ENCODE measurements at places on chromosomes 2 and 18.
A peak's percentile ranks its signal among the peaks of the same experiment; 100 is the strongest.

DNA sequence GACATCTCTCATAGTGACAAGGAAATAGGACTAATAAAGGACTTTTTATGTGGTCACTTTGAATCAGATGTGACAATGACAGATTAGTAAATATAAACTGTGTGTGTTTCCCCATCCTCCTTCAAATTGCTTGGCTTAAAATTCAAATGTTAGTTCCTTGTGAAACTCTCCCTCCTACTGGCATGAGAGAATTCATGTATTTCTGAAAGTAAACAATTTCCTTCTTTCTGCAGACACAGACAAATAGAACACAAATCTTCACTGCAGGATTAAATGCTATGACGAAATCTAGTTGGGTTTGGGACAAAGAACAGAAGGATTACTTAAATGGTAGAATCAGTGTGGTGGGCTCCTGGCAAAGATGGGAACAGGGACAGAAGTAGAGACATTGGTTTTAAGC is 328.7 kb upstream of the FAM98A start:
- H3K27ac ChIP-seq: no peak overlapping the region
- no peaks in the 10 kb centered on the region for H3K36me3 ChIP-seq
- no peaks in the 10 kb centered on the region for H3K4me1 ChIP-seq
- no peaks in the 10 kb centered on the region for H3K27me3 ChIP-seq
- H3K4me3 ChIP-seq: no peak overlapping the region

DNA sequence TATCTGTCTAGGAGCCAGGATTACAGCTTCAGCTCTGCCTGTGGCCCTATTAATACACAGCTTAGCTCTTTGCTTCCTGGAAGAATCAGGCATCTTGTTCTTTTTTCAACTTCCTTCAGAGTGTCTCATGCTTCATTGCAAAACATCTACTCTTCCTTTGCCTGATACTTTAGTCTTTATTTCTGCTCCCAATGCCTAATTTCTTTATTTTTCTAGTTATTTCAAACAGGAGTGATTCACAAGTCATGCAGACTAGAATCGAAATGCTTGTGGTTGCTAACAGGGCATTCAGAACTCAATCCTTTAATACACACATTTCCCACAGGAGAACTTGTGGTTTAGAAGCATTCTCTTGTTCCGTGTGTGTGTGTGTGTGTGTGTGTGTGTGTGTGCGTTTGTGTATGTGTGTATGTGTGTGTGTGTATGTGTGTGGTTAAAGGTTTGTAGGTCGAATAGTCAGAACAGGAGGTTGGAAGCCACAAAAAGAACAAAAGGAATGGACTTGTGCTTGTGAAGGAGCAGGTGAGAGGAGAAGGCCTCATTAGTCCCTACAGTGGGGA is 28.3 kb upstream of the INSIG2 start:
- no peaks in the 10 kb centered on the region for H3K27me3 ChIP-seq
- no peak overlapping the region for H3K27ac ChIP-seq
- peaks cover 46% of the 10 kb centered on the region for H3K4me1 ChIP-seq
- H3K4me3 ChIP-seq: no peak overlapping the region
- H3K36me3 ChIP-seq: no peaks in the 10 kb centered on the region

DNA sequence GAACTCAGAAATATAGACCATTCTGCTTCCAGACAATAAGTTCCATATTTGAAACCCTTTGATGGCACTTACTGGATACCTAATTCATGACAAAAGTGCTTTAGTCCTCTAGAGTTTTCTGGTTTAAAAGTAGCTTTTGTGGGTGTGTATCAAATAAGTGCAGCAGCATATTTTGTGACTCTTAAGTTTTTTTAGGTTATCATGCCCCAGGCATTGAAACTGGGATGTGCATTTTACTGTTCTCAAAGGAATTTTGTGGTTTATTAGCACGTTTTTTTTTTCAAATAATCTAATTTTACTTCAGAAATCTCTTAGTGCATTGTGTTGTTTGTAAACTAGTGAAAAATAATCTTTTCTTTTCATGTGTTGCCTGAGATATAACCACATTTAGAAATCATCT is 1.5 kb downstream of the XRCC5 start:
- no peak overlapping the region for H3K27ac ChIP-seq
- peak overlapping the region; percentile 100 for H3K4me3 ChIP-seq
- H3K27me3 ChIP-seq: no peaks in the 10 kb centered on the region

- H3K36me3 ChIP-seq: no peaks in the 10 kb centered on the region
- H3K27me3 ChIP-seq: no peaks in the 10 kb centered on the region
- DNase-seq: no peak
These were observed 313.8 kb downstream of the PIK3C3 start for GRCh38 chr18:42268798-42269197.

- no peaks in the 10 kb centered on the region for H3K36me3 ChIP-seq
- no peak overlapping the region for H3K4me3 ChIP-seq
- peaks cover 8% of the 10 kb centered on the region for H3K4me1 ChIP-seq
These were observed 24.1 kb upstream of the NABP1 start for GRCh38 chr2:191653667-191654391.

DNA sequence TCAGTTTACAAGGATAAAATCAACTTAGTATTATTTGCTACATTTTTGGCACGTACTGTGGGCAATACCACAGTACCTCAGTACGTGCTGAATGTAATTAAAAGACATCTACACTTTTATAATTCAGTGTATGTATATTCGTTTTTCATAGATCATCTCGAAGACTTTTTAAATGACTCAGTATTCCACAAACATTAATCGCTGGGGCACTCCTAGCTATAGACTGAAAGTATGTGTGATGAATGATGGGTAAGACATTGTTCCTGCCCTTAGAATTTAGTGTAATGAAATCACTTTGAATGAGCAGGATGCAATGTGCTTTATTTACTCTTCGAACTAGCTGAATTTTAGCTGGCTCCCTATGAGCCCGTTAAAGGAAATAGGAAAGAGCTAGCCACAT is 245.6 kb upstream of the RASGRP3 start:
- H3K36me3 ChIP-seq: no peaks in the 10 kb centered on the region
- no peaks in the 10 kb centered on the region for H3K27me3 ChIP-seq
- H3K4me3 ChIP-seq: no peak overlapping the region
- no peak for DNase-seq
- H3K4me1 ChIP-seq: no peaks in the 10 kb centered on the region
- H3K27ac ChIP-seq: no peak overlapping the region

DNA sequence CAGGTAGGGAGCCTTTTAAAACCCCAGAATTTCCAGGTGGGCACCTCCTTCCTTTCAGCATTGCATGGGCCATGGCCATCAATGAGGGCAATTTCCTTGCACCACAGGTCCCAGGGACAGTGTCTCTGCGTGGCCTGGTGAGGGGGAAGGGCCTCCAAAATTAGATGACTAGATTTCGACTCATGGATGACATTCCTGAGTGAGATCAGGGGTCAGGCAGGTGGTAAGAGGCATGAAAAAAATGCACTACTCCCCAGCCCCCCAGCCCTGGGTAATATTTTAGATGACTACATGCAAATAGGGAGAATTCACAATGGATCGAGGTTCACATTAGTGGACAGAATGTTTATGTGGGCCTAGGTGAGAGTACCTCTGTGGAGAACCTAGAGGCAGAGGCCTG is 19.0 kb upstream of the IGFBP5 start:
- no peaks in the 10 kb centered on the region for H3K4me1 ChIP-seq
- no peak overlapping the region for H3K4me3 ChIP-seq
- peak; percentile 22 for DNase-seq
- H3K36me3 ChIP-seq: no peaks in the 10 kb centered on the region
- peaks cover 1% of the 10 kb centered on the region for H3K27me3 ChIP-seq

DNA sequence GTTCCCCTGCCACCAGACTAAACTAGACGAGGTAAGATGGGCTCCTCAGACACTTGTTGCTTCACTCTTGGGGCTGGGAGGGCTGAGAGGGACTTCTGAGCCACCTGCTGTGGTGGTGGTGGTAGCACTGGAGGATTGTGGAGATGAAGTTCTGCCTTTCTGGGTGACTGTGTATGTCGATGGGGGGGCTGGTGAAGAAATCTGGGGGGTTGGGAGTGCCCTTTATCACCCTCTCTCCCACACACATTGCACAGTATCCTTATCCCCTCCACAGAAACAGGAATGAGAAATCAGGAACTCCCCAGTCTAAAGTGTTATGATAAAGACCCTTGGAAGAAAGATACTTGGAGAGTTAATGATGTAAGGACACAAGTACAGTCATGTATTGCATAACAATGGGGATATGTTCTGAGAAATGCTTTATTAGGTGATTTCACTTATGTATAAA is 38.5 kb downstream of the HK2 start:
- peaks cover 40% of the 10 kb centered on the region for H3K4me1 ChIP-seq
- H3K36me3 ChIP-seq: peaks cover 52% of the 10 kb centered on the region
- no peaks in the 10 kb centered on the region for H3K27me3 ChIP-seq
- no peak for DNase-seq

DNA sequence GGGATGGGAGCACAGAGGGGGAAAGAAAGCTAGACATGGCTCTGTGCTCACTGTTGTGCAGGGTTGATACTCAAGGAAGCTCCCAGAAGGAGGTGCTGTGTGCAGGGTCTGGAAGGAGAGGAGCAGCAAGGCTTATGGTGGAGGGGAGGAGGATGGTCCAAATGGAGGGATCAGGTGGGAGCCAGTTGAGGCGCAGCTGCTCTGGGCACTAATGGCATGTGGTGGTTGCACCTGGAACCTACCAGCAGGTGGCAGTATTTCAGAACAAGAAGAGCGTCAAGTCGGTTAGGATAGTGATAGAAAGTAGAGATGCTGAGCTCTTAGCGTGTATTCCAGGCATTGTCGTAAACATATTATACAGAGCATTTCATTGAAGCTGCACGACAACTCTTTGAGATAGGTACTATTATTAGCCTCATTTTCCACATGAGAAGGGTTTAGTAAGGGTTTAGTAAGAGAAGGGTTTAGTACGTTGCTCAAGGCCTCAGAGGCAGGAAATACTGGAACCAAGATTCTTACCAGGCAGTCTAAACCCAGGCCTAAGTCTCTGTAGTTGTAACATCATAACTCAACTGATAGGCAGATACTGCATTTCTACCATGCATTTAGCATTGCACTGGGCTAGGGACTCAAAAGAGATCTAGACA is 223.7 kb downstream of the CYP26B1 start:
- no peak overlapping the region for H3K4me3 ChIP-seq
- H3K4me1 ChIP-seq: no peaks in the 10 kb centered on the region
- no peaks in the 10 kb centered on the region for H3K36me3 ChIP-seq
- H3K27ac ChIP-seq: no peak overlapping the region

- H3K36me3 ChIP-seq: no peaks in the 10 kb centered on the region
- H3K4me3 ChIP-seq: no peak overlapping the region
- no peak for DNase-seq
- no peaks in the 10 kb centered on the region for H3K4me1 ChIP-seq
These were observed 146.7 kb upstream of the VRK2 start for GRCh38 chr2:57899898-57900297.

DNA sequence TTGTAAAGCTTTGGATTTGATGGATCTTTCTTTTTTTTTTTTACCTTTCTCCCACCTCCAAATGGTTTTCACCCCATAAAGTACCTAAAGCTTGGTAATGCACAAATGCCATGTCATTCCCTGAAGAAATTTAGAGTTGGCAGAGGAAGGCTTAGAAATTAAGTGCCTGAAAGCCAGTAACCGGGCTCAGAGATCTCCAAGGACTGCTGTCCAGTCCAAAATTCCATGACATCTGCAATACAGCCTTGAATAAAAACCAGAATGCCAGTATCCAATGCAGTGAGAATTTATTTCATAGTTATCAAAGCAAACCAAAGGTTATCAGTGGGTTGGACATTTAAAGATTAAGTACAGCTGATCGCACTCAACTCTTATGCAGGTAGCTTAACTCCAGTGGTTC is 209.9 kb upstream of the RBBP8 start:
- H3K4me3 ChIP-seq: no peak overlapping the region
- no peaks in the 10 kb centered on the region for H3K27me3 ChIP-seq
- H3K27ac ChIP-seq: no peak overlapping the region
- no peak for DNase-seq
- H3K4me1 ChIP-seq: peaks cover 4% of the 10 kb centered on the region

GRCh38 chr2:9273486-9274130 is 67.0 kb downstream of the ASAP2 start:
- peak; percentile 74 for DNase-seq
- H3K27ac ChIP-seq: peak overlapping the region; percentile 76
- H3K4me1 ChIP-seq: peaks cover 80% of the 10 kb centered on the region

DNA sequence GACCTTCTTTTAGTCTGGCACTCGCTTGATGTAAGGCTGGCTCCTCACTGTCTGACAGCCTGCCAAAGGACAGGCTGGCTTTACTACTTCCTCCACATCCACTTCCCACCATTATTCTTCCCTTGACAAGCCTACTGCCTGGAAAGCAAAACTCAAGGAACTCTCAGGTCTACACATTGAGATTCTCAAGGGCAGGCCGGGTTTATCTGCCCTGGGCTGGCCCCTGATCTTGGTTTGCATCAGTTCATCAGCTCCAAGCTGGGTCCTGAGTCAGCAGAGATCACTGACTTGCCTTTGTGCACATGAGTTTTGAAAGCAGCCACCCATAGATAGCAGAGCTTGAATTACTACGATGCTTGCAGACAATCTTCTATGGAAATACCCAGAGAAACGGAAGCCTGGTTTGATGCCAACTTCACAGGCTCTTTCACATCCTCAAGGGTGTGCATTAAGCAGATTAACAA is 53.9 kb downstream of the KCTD18 start:
- no peak overlapping the region for H3K27ac ChIP-seq
- peaks cover 7% of the 10 kb centered on the region for H3K4me1 ChIP-seq

GRCh38 chr2:6074089-6074643 is 382.0 kb downstream of the SOX11 start:
- H3K27ac ChIP-seq: no peak overlapping the region
- no peaks in the 10 kb centered on the region for H3K36me3 ChIP-seq
- no peak overlapping the region for H3K4me3 ChIP-seq
- DNase-seq: no peak
- no peaks in the 10 kb centered on the region for H3K27me3 ChIP-seq
- H3K4me1 ChIP-seq: peaks cover 19% of the 10 kb centered on the region

DNA sequence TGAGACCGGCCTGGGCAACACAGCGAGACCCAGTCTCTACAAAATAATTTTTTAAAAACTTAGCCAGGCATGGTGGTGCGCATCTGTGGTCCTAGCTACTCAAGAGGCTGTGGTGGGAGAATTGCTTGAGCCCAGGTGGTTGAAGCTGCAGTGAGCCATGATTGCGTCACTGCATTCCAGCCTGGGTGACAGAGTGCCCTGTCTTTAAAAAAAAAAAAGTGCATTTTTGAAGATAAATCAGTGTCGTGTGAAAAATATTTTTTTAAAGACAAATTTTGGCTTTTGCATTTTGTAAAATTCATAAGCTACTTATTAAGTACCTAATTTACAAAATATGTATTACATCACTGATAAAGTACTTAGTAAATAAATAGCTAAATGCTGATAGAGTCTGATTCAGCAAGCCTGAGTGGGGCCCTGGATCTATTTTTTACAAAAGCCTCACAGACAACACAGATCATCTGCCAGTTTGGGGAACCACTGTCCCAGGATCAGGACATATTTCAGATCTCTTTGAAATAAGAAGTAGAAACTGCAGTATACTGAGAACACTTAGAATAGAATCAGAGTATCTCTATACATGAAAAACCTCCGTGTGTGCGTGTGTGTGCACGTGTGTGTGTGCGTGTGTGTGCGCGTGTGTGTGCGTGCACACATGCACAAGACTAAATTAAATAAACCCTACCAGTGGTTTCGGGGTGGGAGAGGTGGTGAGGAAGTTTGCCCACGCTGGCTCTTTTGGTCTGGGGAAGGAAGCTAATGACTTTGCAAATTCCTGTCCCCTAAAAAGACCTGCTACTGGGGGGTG is 61.6 kb downstream of the AAK1 start:
- H3K27me3 ChIP-seq: no peaks in the 10 kb centered on the region
- DNase-seq: peak; percentile 38
- peaks cover 55% of the 10 kb centered on the region for H3K4me1 ChIP-seq
- H3K36me3 ChIP-seq: peaks cover 5% of the 10 kb centered on the region
